ENCODE measurements at places on chromosomes 7 and 10.
A peak's percentile ranks its signal among the peaks of the same experiment; 100 is the strongest.

- DNase-seq = no peak
These were observed 423.5 kb upstream of the IGFBP3 start for GRCh38 chr7:46344533-46344932.

DNA sequence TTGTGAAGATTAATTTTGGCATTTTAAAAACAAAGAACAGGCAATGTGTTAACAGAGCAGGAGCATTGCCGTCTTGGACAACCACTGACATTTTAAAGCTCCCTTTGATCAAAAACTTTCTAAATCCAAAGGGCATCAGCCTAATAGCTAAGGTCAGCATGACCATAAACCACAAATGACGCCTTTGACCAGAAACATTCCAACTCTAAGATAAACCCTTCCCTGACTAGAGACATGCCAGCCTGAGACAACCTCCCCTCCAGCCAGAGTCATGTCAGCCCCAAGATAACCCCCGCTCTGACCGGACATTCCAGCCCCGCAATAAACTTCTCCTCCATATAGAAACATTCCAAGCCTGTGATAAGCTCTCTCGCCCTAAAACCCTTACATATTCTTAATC lies 949.4 kb upstream of the POT1 start:
- no peak for DNase-seq

DNA sequence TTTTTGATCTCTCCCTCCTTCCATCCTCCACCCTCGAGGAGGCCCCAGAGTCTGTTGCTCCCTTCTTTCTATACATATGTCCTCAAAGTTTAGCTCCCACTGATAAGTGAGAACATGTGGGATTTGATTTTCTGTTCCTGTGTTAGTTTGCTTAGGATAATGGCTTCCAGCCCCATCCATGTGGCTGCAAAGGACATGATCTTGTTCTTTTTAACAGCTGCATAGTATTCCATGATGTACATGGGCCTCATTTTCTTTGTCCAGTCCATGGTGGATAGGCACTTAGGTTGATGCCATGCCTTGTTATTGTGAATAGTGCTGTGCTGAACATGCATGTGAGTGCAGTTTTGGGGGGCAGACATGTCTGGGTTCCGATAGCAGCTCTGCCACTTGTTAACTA lies 51.4 kb downstream of the GATA3 start:
- no peak for DNase-seq

- DNase-seq = peak; percentile 51
These were observed 58.4 kb downstream of the MAPK8 start for GRCh38 chr10:48364659-48365405.

DNA sequence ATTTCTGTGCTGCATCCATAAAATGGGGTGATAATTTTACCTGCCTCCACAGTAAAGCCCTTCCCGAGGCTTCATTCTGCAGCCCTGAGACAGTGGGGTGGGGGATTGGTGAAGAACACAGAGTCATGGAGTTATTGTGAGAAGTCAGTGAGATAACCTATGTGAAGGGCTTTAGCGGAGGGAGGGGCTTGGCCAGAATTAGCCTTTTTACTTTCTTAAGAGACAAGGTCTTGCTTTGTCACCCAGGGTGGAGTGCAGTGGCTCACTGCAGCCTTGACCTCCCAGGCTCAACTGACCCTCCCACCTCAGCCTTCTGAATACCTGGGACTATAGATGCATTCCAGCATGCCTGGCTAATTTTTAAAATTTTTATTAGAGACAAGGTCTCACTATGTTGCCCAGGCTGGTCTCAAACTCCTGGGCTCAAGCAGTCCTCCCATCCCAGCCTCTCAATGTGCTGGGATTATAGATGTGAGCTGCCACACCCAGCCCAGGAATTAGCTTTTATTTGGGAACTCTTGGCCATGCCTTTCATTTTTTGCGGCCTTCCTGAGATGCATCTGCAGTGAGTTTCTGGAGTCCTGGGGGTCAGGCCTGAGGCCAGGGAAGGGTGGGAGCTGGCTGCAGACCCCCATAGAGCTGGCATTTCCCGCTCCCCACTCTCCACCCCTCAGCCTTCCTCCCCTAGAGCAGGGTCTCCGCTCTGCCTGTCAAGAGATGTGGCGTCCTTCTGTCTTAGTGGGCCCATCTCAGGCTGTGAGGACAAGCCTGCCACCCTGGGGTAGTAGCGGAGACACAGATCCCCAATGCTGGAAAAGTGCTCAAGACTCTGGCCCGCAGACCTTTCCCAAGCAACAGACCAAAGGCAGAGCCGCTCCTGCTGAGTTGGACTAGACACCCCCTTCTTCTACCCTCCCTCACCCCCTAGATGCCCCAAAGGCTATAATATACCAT lies 77.0 kb downstream of the ZMIZ1 start:
- DNase-seq = no peak

DNA sequence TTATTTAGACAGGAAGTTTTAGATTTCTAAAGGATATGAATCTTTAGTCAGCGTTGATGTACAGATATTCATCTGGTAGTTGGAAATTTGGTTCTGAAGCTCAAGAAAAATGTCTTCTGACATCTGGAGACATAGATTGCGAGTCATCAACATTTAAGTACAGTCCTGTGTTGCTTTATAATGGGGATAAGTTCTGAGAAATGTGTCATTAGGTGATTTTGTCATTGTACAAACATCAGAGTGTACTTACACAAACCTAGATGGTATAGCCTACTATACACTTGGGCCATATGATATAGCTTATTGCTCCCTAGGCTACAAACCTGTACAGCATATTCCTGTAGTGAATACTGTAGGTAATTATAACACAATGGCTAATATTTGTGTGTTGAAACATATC lies 49.6 kb upstream of the UBN2 start:
- no peak for DNase-seq

- DNase-seq = no peak
These were observed 108.8 kb downstream of the ADAM22 start for GRCh38 chr7:88042803-88043202.

DNA sequence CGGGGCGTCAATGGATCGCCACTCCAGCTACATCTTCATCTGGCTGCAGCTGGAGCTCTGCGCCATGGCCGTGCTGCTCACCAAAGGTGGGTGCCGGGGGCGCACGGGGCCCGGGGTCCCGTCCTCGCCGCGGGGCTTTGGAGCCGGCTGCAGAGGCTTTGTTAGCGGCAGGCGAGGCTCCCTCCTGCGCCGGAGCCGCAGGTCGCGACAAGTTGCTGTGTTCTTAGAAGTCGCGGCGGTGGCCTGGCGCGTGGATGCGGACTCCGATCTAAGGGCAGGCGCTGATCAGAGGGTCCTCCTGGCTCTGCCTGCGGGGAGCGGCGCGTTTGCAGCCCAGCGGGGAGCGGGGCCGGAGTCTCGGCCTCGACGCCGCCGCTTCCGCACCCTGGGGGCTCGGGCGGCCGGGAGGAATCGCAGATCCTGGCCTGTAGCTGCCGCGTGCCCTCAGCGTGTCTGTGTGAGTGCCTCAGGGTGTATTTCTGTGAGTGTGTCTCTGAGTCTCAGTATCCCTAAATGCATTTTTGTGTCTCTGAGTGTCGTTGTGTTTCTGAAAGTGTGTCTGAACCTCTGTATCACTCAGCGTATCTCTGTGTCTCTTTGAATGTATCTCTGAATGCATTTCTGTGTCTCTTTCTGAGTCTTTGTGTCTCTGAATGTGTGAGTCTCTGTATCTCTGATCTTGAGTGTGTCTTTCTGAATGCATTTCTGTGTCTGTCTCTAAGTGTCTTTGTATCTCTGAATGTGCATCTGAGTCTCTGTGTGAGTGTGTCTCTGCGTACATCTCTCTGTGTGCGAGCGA lies 766 bp downstream of the BAMBI start:
- DNase-seq = no peak

DNA sequence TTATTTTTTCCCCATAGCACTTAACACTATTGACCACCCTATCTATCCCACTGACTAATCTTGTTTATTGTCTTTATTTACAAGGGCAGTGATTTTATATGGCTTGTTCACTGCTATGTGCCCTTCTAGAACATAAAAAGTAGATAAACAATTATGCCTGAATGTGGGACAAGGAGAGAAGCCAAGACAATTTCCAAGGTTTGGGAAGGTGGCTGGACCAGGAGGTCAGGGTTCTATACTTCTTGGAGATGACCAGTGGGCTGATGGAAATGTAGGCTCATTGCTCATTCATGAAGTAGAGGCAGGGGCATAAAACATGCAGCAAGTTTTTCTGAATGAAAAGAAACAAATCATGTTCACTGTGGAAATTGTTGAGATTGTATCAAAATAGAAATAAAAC lies 11.5 kb downstream of the IGFBP3 start:
- DNase-seq = no peak

DNA sequence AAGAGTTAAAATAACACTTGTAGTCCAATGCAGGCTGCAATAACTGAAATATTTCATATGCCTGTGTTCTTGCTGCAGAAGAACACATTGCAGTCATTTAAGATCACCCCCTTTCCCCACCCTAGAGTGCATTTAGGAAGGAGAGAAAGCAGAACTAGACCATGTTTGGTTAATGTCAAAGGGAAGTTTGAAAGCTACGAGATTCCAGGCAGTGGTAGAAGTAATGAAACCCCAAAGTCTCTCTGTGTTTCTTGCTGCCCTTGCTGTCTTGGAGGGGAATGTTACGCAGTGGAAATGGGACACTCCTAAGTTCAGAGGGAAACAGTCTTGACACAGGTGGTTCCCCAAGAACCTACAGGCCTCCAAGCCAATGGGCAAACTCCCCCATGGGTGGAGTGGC lies 242.9 kb downstream of the PTEN start:
- no peak for DNase-seq

DNA sequence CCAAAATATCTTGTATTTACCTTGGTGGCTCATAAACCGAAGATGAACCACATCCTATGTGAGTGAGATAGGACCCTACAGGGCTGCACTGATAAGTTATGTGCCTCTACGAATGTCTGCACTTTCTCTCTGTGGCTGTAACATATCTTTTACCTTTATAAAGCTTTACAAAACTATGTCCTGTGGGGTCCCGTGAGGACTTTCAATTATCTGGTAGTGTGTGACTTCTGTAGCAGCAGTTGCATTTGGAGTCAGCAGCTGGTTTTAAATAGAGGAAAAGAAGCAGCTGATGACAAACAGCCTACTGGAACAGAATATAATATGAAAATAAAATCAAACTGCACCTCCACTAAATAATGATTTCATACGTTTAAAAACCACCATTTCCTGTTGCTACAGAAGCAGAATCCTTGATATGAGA lies 222.4 kb upstream of the GNAI1 start:
- no peak for DNase-seq

DNA sequence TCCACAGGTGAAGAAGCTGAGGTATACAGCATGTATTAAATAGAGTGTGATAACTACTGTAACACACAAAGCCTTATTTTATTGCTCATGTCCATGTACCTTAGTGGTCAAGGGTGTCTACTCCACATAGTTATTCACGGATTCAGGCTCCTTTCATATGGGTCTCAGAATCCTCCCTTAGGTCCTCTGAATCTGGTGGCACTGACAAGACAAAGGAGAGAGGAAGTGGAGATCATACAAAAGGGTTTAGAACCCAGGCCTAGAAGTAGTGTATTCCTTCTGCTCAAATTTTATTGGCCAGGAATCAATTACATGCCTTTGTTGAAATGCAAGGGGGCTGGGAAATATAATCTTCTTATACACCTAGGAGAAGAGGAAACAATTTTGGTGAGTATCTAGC lies 164.6 kb downstream of the PTEN start:
- DNase-seq = no peak

- DNase-seq = no peak
These were observed 526 bp downstream of the ZNF248 start for GRCh38 chr10:37856881-37857286.

DNA sequence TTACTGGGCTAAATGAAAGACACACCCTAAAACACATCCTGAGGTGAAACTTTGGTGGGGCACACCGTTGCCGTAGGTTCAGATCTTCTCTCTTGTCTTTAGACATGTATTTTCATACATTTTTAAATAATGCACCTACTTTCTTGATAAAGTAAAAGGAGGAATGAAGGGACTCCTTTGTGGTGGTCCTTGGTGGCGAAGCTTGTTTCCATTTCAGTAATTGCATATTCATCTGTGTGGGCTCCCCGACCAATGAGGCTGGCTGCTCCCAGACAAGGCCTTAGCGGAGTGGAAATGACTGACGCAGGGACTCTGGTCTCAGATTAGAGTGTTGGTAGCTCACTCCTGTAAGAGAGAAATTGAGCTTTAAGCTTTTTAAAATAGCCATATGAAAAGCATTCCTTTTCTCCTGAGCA lies 815 bp downstream of the CCSER2 start:
- DNase-seq = peak; percentile 5
